ENCODE measurements at places on chromosomes 2 and 18.

GRCh38 chr2:183029219-183029618, 9.0 kb downstream of the NCKAP1 start:
- DNase-seq, result no peak

DNA sequence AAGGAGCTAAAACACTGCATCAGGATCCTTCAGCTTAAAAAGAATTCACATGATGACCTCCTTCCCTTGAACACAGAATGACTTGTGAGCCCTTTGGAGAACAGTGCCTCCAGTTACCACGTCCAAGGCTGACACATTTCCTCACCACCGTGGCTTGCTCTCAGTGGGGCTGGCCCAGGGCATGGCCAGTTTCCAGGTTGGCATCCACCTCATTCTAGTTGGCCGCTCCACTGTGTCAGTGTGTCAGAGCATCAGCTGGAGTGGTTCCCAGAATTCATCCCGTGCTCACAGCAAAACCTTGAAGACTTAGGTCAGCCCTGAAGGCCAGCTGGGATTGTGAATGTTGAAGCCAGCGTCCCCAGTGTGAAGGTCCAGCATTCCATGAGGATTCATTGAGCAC, 158.5 kb downstream of the INSIG2 start:
- no peak for DNase-seq

DNA sequence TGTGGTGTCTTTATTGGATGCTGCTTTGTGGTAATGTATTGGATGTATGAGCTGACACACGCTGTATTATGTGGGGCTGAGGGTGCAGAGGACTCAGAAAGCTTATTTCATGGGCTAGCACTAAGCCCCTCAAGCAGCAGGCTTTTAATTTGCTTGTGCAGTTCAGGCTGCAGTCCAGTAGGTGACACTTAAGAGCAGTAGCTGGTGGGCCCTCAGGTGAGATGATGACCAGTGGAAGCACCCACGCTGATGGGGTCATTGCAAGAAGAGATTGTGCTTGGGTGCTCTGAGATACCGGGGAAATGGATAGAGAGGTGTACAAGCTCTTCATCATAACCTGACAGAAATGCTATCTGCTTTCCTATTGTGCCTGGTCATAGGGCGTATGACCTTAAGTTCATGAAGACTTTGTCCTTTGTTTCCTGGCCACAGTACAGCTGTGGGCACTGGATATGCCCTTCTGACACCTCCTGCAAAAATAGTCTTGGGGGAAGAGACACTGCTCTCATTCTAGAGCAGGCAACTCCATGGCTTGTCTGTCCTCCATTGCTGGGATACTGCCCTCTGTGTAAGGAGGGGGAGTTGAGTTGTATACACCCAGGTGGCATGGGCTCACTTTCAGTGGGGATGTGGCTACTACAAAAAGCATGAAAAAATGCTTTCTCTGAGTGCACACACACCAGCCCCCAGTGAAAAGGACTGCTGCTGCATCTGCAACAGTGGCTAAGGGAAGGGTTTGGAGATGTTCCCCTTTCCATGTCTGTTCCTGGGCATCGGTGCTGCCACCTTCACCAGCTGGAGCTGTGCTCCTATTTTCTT, 205.7 kb upstream of the ZSWIM2 start:
- no peak for DNase-seq

DNA sequence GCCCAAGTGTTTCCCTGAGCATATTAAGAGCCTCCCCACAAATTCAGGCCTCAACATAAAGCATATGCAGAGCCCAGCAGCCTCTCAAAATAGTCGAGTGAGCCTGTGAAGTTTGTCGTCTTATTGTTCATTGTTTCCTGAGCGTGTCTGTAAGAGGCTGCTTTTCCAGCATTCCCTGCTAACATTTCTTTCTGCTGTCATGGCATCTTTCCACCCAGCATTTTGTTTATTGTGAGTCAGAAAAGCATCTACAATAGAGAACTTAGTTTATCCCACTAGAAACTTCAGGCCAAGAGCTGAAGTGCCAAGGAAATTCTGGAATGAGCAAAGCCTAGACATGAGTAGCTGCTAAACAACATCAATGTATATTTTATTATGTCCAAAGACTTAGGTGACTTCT, 46.3 kb upstream of the STAM2 start:
- DNase-seq, result no peak

DNA sequence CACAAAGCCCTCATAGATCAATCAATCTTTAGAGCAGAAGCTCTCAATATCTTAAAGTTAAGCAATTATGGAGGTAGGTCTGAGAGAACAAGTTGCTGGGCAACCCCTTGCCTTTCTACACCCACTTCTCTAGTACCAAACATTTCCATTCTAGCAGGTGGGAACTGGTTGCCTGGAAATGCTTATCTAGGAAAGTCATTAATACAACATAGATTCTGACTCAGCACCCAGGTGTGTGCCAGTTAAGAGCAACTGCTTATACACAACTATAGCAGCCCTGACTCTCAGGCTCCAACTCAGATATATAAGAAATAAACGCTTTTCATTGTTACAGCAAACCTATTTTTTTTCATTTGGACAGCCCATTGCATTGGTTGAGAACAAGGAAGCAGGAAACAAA, 237.7 kb downstream of the IRS1 start:
- DNase-seq, result no peak

DNA sequence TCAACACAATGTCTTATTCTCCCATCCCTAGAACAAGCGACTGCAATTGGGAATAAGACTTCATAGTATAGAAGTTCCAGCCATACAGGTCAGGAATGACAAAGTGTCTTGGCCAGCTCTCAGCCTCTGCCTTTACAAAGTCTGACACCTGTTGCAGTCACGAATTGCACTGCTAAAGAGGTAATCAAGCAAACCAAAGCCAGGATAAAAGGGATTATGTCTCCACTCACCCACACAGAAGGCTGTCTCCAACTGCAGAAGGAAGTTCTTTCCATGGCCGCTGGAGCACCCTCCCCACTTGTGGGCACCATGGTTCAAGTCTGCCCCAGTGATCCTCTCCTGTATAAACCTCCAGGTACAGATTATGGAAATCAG, 114.8 kb upstream of the PKDCC start:
- DNase-seq, result no peak

DNA sequence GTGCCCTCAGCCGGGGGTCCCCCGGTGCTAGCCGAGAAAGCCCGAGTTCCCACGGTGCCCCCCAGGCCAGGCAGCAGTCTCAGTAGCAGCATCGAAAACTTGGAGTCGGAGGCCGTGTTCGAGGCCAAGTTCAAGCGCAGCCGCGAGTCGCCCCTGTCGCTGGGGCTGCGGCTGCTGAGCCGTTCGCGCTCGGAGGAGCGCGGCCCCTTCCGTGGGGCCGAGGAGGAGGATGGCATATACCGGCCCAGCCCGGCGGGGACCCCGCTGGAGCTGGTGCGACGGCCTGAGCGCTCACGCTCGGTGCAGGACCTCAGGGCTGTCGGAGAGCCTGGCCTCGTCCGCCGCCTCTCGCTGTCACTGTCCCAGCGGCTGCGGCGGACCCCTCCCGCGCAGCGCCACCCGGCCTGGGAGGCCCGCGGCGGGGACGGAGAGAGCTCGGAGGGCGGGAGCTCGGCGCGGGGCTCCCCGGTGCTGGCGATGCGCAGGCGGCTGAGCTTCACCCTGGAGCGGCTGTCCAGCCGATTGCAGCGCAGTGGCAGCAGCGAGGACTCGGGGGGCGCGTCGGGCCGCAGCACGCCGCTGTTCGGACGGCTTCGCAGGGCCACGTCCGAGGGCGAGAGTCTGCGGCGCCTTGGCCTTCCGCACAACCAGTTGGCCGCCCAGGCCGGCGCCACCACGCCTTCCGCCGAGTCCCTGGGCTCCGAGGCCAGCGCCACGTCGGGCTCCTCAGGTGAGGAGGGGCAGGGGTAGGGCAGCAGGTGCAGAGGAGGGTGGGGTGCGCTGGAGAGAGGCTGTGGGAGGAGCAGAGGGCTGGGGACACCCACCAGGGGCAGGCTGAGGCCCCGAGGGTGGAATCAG, 14.1 kb upstream of the GMPPA start:
- DNase-seq, result no peak

GRCh38 chr18:10557085-10557677, 31.4 kb downstream of the NAPG start:
- no peak for DNase-seq

DNA sequence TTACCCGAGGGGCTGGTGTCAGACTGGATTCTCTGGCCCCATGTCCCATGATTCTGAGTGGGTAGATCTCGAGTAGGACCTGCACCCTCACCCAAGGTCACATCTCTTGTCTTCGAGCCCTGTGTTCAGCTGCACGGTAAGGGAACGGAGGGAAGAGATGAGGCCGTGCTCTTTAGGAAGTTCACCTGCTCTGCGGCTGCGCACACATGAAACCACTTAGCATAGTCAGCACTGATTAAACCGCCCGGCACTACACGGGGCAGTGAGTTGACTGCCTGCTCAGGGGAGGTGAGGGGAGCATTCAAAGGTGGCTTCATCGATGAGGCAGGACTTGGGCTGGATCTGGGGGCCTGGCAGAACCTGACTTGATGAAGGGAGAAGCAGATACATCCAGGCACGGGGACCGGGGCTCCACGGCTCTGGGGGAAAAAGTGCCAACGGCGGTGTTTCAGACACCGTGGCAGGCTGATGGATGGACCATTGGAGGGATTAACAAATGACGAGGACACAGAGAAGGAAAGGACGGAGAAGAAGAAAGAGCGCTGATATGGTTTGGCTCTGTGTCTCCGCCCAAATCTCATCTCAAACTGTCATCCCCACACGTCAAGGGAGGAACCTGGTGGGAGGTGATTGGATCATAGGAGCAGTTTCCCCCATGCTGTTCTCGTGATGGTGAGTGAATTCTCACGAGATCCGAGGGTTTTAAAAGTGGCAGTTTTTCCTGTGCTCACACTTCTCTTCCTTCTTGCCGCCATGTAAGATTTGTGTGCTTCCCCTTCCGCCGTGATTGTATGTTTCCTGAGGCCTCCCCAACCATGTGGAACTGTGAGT, 248.6 kb downstream of the CYP26B1 start:
- DNase-seq, result no peak

DNA sequence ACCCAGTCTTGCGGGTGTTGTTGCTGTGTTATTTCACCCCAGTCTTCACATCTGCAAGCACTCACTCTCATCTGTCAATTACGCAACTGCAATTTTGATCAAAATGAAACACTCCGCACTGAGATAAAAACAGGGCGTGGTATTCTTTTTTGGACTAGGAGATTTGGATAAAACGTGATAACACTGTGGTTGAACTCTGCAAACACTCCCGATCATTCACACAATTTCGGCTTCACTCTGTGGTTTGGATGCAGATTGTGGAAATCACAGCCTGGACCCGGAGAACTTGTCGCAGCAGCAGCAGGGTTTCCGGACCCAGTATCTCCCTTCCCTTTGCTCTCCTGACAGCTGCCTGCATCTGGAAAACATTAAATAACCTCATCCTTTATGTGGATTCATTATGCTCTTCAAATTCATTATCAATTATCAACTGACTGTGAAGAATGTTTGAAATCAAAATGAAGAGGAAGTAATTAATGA, 49.4 kb upstream of the APCDD1 start:
- no peak for DNase-seq

DNA sequence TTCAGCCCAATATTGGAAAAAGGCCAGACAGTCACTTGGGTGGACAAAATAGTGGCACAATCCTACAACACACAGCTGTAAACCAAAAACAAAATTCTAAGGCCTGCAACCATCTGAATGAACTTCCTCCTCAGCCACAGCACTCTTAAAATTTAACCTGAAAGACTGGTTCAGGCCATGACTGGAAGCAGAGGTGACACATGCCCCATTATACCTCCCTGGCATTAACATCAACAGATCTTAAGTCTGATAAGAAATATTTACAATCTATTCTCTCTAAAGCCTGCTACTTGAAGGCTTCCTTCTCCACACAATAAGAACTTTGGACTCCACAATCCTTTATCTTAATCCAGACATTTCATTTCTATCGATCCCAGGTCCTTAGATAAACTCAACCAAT, 192.4 kb upstream of the LRP1B start:
- DNase-seq, result no peak

GRCh38 chr18:49494660-49495059, 7.6 kb upstream of the C18orf32 start:
- DNase-seq, result no peak

GRCh38 chr2:219060821-219061791, at the start of gene IHH:
TSS of gene IHH (minus strand) at chr2:219060921. CDS start at chr2:219060467, 454 bp downstream.
- DNase-seq, result no peak

GRCh38 chr2:110688594-110689091, 10.8 kb upstream of the BUB1 start:
- DNase-seq, result no peak

- DNase-seq, result no peak
Measured at GRCh38 chr18:57925706-57926105, 118.3 kb upstream of the NEDD4L start.

DNA sequence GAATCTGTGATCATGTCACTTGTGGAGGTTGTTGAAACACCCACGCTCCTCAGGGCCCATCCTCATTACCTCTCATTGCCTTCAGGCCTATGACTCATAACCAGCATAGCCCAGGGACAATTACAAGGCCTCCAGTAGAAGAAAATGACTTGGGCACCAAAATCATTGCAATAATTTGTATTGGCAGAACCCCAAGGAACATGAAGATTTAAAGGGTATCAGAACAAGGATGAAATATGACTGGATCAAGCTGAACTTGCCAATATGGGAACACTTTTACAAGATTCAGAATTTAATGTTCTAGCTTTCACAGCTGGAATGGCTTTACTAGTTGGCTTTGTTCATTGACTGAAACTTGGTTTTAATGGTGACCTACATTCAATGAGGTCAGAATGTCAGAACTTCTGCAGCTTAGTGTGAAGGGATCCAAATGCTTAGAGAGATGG, 156.4 kb downstream of the COPS8 start:
- DNase-seq, result no peak

DNA sequence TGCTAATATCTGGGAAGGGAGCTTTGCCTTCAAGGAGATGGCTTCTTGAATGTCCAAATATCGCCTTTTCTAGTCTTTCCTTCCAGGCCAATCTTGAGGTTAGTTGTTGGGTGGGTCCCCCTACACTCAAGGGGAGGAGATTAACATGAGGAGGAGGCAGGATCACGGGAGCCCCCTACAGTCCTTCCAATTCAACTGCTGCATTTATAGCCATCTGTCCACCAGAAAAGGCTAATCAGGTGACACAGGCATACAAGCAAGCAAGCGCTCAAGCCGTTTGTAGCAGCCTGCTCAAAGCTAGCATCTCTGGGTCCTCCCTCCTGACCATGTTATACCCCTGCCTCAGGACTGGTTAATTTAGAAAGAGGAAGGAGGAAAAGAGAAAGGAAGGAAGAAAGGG, 87.6 kb downstream of the MRPS9 start:
- no peak for DNase-seq

- no peak for DNase-seq
Measured at GRCh38 chr2:159516241-159516758, 100.0 kb downstream of the BAZ2B start.

- no peak for DNase-seq
Measured at GRCh38 chr18:57446322-57446721, 11.1 kb downstream of the ONECUT2 start.

DNA sequence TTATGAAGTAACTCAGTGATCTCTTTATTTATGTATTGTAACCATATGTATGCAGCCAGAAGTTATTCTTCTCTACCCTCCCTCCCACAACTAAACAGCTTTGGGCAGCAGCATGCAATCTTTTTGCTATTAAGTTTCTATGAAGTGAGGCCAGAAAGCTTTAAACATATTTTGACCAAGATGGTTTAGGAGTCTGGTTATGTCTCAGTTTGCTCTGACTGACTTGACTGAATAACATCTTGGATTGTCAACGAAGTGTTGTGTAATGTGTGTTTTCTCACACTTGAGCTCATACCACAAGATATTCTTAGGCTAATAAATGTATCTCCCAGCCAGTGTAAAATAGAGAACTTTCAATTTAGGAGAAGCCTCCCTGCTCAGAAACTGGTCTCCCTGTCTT, 104.3 kb downstream of the TTC27 start:
- DNase-seq, result no peak

Measured in stimulated activated CD4-positive, alpha-beta T cell treated with anti-CD3 and anti-CD28 coated beads, Interleukin-4, amount 100 ng/mL, for 1 hour (primary cell).